Fibroblast of pulmonary artery (primary cell): ENCODE measurements at places on chromosomes 12 and 14.

- peak; percentile 16 for DNase-seq
These were observed 40.1 kb downstream of the SMIM41 start for GRCh38 chr12:52119398-52120254.

GRCh38 chr14:77105145-77105939, 7.3 kb downstream of the CIPC start:
- DNase-seq: no peak

GRCh38 chr14:38197001-38197783, 10.5 kb upstream of the SSTR1 start:
- peak; percentile 29 for DNase-seq

DNA sequence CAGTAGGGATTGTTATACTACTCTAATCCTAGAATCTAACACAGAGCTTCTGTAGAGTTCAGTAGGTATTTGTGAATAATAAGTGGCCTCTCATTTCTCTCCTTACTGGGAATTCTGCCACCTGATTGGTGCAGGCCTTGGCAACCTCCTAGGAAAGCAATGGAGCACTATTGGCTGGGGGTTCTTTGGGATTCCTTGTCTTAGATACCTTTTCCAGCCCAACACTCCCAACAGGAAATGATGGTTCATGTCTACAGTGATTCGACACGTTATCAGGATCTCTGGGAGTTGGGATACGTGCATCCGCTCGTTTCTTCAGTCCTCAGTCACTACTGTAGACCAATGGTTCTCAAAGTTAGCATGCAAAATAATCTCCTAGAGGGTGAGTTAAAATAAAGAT, 67.4 kb downstream of the ELK3 start:
- no peak for DNase-seq

DNA sequence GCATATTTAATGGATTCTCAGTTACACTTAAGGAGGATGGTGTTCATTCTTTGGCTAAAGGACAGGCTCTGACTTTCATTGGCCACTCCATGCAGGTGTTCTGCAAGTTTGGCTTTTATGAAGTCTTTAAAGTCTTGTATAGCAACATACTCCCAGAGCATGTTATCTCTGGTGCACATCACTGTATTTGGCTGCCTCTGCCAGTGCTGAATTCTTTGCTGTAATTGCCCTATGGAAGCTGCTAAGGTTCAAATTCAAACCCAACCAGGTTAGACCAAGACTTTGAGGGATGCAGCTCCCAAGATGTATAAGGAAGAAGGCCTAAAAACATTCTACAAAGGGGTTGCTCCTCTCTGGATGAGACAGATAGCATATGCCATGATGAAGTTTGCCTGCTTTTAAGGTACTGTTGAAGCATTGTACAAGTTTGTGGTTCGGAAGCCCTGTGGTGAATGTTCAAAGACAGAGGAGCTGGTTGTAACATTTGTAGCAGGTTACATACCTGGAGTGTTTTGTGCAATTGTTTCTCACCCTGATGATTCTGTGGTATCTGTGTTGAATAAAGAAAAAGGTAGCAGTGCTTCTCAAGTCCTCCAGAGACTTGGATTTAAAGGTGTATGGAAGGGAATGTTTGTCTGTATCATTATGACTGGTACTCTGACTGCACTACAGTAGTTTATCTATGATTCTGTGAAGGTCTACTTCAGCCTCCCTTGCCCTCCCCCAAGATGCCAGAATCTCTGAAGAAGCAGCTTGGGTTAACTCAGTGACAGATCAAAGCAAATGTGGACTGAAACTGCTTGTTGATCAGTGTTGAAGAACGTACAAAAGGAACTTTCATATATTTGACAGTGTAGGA, 19.4 kb downstream of the TMEM116 start:
- no peak for DNase-seq

GRCh38 chr14:72780751-72781150, 113.2 kb downstream of the DPF3 start:
- peak; percentile 73 for DNase-seq

- DNase-seq: no peak
These were observed 178.8 kb upstream of the LHX5 start for GRCh38 chr12:113650476-113650875.

- no peak for DNase-seq
These were observed 68.7 kb downstream of the ARF6 start for GRCh38 chr14:49961270-49962222.

DNA sequence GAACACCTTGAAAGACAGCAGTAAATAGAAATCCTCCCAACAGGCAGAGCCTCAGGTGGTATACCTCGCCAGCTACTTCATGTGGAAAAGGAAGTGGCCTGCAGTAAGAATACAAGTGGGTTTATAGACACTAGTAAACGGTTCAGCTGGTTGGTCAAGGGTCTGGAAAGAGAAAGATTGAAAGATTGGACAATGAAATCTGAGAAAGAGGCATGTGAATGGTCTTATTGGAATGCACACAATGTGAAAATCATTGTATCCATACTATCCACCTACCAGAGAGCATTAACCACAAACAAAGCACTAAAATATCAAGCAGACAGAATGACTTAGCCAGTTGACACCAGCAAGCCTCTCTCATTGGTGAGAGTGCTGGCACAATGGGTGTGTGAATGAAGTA, 98.2 kb downstream of the SSPN start:
- DNase-seq: no peak

DNA sequence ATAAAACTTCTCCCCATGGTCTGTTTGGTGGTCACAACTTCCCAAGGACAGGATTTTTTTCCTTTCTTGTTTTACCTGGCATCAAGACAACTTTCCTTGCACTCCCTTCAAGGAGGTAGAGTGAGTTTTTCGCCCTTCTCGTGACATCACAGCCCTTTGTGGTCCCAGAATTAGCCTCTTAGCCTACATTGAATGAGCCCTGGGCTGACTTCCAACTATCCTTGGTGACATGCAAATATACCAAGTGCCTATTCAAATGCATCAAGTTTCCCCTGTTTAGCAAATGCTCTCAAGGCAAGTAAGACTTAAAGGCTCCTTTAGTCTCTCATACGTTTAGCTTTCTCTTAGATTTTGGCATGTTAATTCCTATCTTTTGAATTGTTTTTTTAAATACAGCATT, 36.6 kb downstream of the TC2N start:
- no peak for DNase-seq

DNA sequence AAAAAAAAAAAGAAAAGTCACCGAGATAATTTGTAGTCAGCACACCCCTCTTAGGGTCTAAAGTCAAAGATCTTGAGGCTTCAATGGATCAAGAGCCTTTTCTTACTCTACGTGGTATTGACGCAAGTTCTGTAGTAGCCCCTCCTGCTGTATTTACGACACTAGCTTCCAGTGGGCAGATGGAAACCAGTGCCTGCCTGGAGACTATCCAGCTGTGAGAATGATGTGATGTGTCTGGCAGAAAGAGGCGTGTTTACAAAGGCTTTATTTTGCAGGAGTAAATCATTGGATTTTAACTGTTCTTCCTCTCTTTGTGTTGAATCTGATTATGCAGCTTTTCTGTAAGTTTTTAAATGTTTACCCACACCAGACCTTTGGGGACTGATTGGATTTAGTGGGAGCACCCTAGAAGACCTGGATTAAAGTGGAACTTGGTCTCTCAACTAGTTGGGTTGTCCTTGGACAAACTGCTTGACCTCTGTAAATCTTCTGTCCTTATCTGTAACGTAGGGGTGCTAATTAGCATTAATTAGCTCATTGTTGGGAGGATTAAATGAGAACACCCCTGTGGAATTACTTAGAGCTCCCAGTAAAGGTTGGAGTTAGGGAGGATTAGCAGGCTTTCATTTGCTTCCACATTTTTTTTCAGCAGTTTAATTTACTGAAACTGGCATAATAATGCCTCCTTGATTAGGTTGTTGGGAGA, 72.4 kb downstream of the RASSF3 start:
- DNase-seq: peak; percentile 96

DNA sequence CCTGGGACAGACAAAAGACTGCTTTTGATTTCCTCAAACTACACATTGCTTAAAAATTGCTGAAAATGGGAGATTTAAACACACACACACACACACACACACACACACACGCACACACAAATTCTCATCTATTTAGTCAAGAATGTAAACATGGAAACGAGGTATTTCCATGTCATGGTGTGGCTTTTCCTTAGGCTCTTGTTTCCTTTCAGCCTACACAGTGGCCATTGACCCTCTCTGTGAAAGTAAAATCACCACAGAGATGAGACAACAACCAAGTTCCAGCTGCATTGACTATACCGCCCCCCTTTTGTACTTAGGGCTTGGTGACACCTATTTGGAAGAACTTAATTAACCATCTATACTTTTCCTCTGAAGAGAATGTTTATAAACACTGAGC, 41.9 kb downstream of the TTC8 start:
- no peak for DNase-seq

DNA sequence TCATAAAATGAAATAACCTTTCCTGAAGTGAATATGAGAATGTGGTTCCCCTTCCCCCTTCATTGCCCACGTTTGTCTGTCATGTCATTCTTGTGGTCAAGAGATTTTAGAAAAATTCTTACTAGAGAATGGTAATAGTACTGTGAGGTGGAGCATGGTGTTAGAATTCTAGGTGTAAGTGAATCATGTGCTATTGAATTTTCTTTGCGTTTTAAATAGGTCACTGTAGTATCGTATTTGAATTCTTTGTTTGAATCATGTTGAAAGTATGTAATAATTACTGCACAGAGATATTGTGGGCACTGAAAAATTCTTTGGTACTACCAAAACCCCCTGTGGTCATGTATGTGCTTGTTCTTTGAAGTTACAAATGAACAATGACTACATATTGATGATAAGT, 49.9 kb downstream of the FUT8 start:
- DNase-seq: peak; percentile 17

GRCh38 chr12:110846615-110847566, at the start of gene CCDC63:
Gene CCDC63, plus strand, starts transcription at chr12:110846987. Its CDS starts 5,968 bp downstream, at chr12:110852955.
- peak; percentile 45 for DNase-seq

- no peak for DNase-seq
These were observed 244.9 kb downstream of the CACNA1C start for GRCh38 chr12:2297658-2298057.

- no peak for DNase-seq
These were observed 251.3 kb downstream of the SLC16A7 start for GRCh38 chr12:59847127-59847526.

DNA sequence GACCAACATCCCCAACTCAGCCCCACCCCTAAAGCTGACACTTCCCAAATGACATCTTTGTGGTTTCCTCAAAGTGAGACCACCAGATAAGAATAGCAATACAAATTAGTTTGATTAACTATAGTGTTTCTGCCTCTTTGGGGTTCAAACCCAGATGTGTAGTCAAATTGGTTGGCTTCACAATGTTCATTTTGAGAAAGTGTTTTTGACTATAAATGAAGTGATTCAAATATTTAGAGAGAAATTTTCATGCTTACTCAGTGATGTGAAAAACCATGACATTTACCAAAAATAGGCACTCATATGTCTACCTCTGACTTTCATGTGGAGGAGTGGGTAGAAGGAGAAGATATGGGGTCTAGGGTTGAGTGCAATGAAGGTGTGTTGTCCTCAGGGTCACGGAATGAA, 218.4 kb downstream of the BCAT1 start:
- DNase-seq: no peak

DNA sequence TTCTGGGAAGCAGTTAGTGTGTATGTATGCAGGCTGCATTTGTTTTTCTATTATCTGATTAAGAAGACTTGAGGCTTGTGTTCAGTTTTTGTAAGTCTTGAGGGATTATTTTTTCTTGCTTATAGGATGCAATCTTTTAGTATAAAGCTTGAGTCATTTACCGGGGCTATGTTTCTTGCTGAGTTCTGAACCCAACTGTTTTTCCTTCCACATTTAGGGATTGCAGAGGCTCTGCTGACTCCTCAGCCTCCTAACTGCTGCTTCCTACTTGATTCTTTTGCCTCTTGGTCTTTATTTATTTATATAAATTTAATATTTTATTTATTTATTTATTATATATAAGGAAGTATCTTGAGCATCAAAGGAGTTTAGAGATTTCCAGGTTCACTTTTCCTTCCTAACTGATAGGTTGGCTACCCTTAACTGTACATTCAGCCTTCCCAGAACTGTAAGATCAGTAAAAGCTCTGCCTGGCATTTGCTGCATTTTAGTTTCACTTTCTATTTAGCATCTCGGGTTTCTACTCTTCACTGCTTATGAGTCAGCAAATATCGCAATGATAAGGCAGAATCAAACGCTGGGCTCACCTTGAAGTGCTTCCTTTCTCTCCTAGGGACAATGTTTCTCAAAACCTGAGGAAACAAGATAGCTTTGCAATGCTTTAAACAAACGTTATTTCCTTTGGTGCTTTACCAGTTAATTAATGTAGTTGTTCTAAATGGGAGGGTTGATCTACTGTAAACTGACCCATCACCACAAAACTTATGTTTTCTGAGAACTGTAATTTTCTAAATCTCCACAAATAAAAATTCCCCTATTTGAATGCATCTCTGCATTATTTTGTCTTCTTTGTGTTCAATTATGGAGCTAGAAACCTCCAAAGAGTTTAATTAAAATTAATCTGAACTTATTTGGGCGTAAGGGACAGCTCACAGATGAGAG, 1183.7 kb upstream of the TMEM132C start:
- peak; percentile 79 for DNase-seq

GRCh38 chr12:40253936-40254335, 29.1 kb downstream of the LRRK2 start:
- peak; percentile 6 for DNase-seq

DNA sequence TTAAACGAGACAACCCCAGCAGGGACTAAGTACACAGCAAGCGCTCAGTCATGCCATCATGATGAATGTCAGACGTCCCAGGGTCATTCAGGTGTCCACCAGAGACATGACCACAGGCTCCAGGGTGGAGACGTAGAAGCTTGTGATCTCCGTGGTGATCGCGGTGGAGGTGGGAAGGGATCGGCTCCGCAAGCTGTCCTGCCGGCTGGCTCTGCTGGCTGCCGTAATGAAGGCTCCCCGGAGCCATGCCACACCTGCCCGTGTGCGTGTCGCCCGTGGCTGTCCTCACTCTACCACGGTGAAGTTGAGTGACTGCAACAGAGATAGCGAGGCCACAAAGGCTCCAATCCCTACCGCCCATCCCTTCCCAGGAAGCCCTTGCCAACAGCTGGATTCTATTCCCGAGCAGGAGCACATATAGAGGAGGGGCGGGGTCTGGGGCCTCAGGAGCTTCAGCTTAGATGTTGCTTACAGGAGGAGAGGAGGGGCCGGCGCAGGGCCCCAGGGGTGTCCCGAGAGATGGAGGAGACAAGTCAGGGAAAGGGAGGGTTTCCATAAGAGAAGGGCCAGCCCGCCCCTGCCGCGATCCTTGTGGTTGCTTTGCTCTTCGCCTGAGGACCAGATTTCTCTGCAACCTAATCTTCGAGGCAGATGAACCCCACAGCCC, 332.6 kb upstream of the SFSWAP start:
- no peak for DNase-seq

DNA sequence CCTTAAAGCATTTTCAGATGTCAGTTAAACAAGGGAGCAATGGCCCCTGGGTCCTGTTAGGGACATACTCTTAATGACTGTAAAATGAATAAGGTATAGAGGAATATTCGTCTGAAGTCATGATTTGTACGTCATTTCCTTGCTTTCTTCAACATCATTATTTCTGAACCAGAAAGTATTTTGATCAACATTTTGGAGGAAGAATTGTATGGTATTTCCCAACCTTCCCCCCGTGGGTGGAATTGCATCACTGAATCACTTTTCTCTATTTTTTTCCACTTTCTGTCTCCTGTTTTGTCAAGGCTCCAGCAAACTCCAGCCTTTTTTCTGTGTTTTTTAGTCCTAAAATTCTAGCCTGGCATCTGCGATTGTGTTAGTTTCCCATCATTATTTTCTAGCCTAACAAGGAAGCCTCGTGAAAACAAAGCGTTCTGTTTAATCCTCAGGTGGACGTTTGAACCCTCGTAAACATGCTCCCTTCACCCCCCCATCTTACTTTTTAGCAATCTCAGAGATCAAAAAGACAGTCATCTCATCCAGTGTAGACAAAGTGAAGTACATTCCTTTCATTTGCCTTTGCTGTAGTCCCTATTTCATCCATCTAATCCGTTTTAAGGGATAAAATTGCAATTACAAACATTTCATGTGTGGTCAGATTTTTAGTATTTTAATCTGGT, 62.3 kb downstream of the ETV6 start:
- DNase-seq: peak; percentile 88
